ENCODE measurements at places on chromosomes 12 and 14. TPM values are rescaled to one million over a fixed set of nuclear protein-coding genes. Genes with fewer than 3 reads are reported as not detected.

DNA sequence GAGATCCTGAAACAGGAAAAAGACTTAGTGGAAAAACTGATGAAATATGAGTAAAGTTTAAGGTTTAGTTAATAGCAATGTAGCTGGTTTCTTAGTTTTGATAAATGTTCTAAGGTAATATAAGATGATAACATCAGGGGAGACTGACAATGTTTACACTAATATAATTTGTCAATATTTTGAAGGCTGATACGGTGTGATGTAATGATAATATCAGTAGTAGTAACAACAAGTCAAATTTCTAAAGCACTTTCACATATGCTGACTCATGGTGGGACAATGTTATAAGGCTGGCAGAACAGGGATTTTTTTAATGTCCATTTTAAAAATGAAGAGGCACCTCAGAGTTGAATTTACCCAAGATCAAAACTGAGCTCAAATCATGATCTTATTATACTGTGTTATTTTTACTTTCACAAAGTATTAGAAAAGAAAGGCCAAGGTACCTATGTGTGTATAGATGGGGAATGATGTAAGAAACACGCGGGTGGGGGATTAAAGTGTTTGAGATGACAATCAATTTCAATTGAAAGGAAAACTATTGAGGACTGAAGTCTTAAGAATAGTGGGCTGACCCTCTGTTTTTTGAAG lies 2.4 kb upstream of the FLRT2 start:
- peaks cover 33% of the 10 kb centered on the region for H3K4me1 ChIP-seq
- peak overlapping the region; percentile 77 for H3K27ac ChIP-seq
- H3K36me3 ChIP-seq: no peaks in the 10 kb centered on the region
- DNase-seq: no peak
- no peak overlapping the region for H3K4me3 ChIP-seq

DNA sequence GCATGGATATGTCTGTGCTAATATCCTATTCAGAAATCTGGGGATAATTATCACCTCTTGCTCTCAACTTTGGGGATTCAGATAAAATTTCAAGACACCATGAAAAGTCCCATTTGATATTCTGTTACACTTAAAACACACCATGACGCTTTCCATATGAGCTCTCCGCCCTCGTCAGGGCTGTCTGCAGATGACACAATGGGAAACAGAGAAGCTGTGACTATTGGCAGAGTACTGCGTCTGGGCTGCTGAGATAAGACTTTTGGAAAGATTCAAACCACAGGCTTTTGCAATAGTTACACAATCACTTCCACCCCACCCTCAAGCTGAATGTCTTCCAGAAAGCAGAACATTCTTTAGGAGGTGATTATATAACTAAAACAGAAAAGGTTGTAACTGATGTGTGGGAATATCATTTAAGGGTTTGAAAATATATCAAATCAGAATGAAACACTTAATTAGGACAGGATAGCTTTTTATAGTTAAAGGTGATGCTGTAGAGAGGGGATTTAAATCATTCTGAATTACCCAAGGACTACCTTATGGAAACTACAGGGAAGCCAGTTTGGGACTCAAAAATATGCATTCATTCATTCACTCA lies 75.3 kb upstream of the TMPO start:
- no peaks in the 10 kb centered on the region for H3K4me1 ChIP-seq
- H3K36me3 ChIP-seq: no peaks in the 10 kb centered on the region
- DNase-seq: peak; percentile 94
- H3K27me3 ChIP-seq: no peaks in the 10 kb centered on the region
- H3K4me3 ChIP-seq: no peak overlapping the region

CNTN1 gene
- 0.19 TPM for total RNA-seq

DNA sequence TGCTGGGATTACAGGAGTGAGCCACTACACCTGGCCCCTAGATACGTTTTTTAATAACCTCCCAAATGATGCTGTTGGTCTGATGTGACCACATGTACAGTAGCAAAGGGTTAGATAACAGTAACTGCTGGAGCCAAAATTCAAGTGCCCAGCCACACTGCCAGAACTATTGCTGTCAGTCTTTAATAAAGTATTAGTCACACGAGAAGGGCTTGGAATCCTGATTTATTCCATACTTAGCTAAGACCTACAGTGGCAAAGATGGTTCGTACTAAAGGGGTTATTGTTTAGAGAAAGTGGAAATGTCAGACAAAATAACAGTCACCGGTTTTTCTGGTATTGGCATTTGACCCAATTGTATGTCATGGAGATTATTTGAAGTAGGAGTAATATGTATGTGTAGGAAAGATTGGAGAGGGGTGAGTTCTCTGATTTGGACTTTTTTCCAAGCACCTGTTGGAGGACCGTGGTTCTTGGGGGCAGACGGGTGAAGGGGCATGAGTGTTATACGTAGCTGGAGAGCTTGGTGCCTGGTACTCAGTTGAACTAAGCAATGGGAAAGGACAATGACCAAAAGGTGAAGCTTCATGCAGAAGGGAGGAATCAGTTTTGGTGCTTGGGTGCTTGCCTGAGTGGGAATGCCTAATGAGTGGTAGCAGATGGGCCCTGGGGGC lies 9.7 kb downstream of the TUBA1C start:
- H3K4me3 ChIP-seq: no peak overlapping the region
- no peak for DNase-seq

LARP4 gene
- 43.0 TPM for total RNA-seq

GRCh38 chr14:101083564-101084435 lies 180.3 kb upstream of the RTL1 start:
- H3K27ac ChIP-seq: no peak overlapping the region
- no peaks in the 10 kb centered on the region for H3K27me3 ChIP-seq
- H3K36me3 ChIP-seq: no peaks in the 10 kb centered on the region
- no peaks in the 10 kb centered on the region for H3K4me1 ChIP-seq
- no peak overlapping the region for H3K4me3 ChIP-seq

DNA sequence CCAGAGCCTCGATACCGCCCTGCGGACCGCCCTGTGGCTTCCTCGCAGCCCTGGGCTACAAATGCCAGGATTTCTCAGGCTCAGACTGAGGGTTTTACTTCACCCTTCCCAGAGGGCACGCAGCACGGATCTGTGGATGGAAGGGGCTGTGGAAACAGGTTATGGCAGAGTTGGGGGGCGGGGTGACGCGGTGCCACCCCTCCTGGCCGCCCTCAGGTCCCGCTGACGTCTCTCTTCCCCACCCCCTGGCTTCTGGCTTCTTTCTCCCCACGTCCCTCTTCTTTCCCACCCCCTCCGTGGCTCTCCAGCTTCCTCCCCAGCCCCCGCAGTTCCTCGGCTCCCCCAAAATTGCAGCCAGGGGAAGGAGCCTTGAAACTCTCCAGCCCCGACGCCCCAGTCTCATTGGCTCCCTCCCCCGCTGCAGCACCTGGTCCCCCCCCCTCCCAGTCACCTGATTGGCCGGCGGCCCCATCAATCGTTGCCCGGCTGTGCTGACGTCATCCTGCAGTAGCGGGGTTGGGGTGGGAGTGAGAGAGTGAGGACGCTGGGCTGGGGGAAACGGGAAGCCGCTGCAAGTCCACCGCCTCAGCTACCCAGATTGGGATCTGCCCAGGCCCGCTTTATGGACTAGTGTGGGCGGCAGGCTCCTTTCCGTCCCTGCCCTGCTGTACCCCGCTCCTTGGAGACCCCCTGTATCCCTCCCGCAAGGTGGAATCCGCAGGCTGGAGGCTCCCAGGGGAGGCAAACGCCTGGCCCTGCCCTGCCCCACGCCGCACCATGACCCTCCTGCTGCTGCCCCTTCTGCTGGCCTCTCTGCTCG lies at the start of gene CLSTN3:
CLSTN3 (plus strand) TSS at position 500 of the 820 bp plus-strand sequence; CDS start at position 778, 278 bp downstream.
- H3K36me3 ChIP-seq: no peaks in the 10 kb centered on the region
- no peaks in the 10 kb centered on the region for H3K27me3 ChIP-seq
- H3K4me1 ChIP-seq: no peaks in the 10 kb centered on the region
- peak; percentile 68 for DNase-seq

ETFRF1 gene
- 82.4 TPM for total RNA-seq

DNA sequence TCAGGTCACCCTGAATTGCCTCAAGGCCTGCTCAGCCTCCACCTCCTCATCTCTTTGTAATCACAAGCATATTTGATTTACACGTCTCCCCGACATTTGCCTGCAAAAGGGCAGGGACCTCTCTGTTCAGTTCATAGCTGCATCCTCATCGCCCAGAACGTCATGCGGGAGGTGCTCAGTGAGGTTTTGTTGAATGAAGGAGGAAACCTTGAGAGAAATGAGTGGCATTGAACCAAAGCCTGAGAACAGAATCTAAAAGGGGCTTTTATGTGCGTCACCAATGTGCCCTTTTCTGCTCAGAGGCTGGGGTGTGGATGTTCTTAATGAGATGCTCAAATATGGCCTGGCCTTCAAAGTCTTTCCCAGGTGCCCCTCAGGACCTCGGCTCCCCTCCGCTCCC lies 50.0 kb upstream of the LHX5 start:
- no peak overlapping the region for H3K4me3 ChIP-seq
- DNase-seq: no peak
- no peaks in the 10 kb centered on the region for H3K4me1 ChIP-seq

- no peak overlapping the region for H3K27ac ChIP-seq
- H3K36me3 ChIP-seq: no peaks in the 10 kb centered on the region
- H3K4me1 ChIP-seq: no peaks in the 10 kb centered on the region
Observed at GRCh38 chr14:41960281-41960680, 353.6 kb downstream of the LRFN5 start.

GRCh38 chr12:40310211-40310610 lies 85.4 kb downstream of the LRRK2 start:
- no peak overlapping the region for H3K27ac ChIP-seq
- no peaks in the 10 kb centered on the region for H3K36me3 ChIP-seq
- no peaks in the 10 kb centered on the region for H3K27me3 ChIP-seq
- H3K4me1 ChIP-seq: no peaks in the 10 kb centered on the region
- H3K4me3 ChIP-seq: no peak overlapping the region
- no peak for DNase-seq

DNA sequence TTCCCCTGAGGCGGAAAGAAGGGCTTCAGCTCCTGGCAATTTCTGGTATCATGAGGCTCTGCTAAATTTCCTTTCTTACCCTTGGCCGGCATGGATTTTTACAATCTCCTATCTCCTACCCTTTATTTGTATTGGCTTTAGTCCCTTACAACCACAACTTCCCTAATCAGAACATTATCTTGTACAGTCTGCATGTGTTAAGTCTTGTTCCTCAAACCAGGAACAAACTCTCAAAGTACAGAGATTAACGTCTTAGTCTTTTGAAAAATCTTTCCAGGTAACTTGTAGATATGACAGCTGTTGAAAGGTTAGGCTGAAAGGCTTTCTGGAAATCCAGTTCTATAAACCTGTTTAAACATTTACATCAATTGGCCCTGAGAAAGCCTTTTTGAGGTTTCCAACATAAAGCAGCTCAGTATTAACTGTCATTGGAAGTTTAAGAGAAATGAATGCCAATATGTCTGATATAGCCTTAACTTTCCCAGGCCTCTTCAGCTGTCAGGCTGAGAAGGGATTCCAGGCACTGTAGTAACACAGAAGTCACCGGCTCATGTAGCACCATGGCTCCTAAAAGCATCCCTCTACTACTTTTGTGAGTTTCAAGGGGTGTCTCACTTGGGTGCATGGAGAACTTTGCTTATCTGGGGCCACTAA lies 360.5 kb downstream of the FUT8 start:
- H3K4me3 ChIP-seq: no peak overlapping the region
- no peaks in the 10 kb centered on the region for H3K27me3 ChIP-seq
- H3K4me1 ChIP-seq: peaks cover 17% of the 10 kb centered on the region
- no peak overlapping the region for H3K27ac ChIP-seq
- no peaks in the 10 kb centered on the region for H3K36me3 ChIP-seq

- peaks cover 7% of the 10 kb centered on the region for H3K36me3 ChIP-seq
- H3K27me3 ChIP-seq: no peaks in the 10 kb centered on the region
- no peaks in the 10 kb centered on the region for H3K4me1 ChIP-seq
Observed at GRCh38 chr14:103401223-103402214, 16.3 kb downstream of the MARK3 start.

DNA sequence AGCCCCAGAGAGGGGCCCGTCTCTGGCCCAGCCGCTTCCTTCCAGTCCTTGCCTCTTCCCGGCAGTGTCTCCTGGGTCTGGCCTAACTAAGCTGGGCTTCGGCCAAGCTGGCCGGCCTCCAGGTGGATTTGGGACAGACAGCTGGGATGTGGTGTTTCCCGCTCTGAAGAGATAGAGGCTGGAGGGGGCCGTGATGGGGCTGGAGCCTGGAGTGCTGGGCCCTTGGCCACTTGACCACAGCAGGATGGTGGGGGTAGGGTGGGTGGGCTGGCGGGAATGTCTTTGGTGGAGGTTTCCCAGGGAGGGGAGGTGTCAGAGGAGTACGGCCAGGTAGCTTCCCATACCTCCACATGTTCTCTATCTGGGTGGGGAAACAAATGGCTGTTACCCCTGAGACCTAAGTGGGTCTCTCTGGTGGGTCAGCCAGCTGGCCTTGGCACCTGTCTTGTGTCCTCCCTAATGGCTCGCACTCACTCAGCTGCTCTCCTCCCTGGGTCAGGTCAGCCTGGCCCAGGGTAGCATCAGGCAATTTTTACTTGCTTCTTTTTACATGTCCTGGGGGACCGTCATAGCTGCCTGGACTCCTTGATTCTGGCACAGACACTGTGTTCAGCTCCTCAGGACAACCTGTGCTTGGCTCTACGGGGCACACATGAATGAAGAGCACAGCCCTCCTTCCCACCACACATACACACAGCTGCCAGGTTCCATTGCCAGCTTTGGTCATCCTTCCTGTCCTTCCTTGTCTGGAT lies 19.8 kb upstream of the PGF start:
- H3K4me3 ChIP-seq: no peak overlapping the region
- peaks cover 41% of the 10 kb centered on the region for H3K4me1 ChIP-seq
- peak; percentile 85 for DNase-seq

PAPLN gene
- total RNA-seq: 5.1 TPM

DNA sequence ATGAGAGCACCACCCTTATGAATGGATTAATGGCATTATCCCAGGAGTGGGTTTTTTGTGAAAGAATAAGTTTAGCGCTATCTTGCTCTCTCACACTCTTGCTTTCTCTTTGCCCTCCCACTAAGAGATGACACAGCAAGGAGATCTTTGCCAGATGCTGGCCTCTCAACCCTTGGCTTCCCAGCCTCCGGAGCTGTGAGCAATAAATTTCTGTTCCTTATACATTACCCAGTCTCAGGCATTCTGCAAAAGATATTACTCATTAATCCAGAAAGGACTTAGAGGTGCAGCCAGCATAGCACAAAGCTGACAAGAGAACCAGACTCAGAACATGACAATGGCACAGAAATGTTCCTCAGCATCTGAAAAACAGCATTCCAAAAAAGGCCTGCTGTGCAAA lies 190.6 kb downstream of the ITPR2 start:
- no peaks in the 10 kb centered on the region for H3K36me3 ChIP-seq
- no peaks in the 10 kb centered on the region for H3K27me3 ChIP-seq
- no peak for DNase-seq
- no peaks in the 10 kb centered on the region for H3K4me1 ChIP-seq

GALNT16 gene
- 56.8 TPM for total RNA-seq

KIF26A gene
- total RNA-seq: 14.1 TPM

- no peak for DNase-seq
- H3K27me3 ChIP-seq: no peaks in the 10 kb centered on the region
- peak overlapping the region; percentile 47 for H3K27ac ChIP-seq
- peaks cover 68% of the 10 kb centered on the region for H3K4me1 ChIP-seq
- H3K36me3 ChIP-seq: no peaks in the 10 kb centered on the region
Observed at GRCh38 chr14:90520326-90520725, 123.5 kb downstream of the CALM1 start.
